Breast epithelium (tissue), 4 donors: ENCODE measurements at places on chromosomes 6 and 20. TPM values are rescaled to one million over a fixed set of nuclear protein-coding genes. Genes with fewer than 3 reads are reported as not detected.
A peak's percentile ranks its signal among the peaks of the same experiment; 100 is the strongest.

The GPR63 gene
- 1.0 TPM for total RNA-seq

The POPDC3 gene
- total RNA-seq = 0.98 TPM

The HLA-DPB1 gene
- total RNA-seq = 56.5 TPM

- no peak for DNase-seq
Observed at GRCh38 chr6:106005013-106005412, 81.1 kb upstream of the PRDM1 start.

DNA sequence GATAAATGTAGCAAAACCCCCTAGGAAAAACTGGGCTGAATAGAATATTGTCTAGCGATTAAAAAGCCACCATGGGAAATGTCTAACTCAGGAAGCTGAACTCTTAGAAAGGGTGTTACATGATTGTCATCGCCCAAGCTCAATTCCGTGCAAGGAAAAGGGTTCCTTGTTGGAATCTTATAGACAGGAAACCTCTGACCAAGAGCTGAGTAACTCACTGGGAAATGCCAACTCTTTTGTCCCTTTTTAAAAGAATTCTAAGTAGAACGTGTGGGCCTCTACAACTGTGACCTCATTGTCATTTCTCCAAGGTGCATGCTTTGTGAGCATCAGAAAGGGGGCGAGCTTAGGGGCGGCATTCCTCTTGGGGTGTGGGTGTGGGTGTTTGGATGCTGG, 88.1 kb downstream of the SYNJ2 start:
- no peak for DNase-seq

- DNase-seq = no peak
Observed at GRCh38 chr6:33429750-33430052, 9.8 kb downstream of the SYNGAP1 start.

DNA sequence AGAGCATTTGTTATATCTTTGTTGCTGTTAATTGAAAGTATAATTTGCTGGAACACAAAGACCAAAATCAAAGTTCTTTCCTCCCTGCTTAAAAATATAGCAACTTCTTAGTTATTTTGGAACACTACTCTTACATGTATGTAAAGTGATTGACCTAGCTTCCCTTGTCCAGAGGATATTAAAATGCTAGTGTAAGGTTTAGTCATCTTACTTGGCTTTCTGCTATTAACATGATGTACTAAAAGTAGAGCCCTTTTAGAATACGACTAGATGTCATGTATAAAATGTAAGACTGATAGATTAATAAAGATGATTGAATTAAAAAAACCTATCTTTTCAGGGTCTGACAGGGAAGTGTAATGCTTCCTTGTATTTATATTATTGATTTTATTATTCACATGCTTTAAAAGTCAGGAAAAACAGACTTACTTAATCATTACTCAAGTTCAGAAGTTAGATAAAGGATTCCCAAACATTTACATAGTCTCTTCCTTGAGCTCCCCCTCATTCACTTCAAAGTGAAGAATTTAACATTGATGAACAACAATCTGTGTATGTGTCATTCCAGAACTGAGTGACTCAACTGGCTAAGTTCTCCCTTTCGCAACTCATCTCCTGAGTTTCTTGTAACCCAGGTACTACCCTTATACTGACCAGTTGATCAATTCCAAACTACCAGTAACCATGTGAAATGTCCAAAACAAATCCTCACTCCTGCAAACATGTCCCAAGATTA, 50.9 kb downstream of the BTBD9 start:
- no peak for DNase-seq

DNA sequence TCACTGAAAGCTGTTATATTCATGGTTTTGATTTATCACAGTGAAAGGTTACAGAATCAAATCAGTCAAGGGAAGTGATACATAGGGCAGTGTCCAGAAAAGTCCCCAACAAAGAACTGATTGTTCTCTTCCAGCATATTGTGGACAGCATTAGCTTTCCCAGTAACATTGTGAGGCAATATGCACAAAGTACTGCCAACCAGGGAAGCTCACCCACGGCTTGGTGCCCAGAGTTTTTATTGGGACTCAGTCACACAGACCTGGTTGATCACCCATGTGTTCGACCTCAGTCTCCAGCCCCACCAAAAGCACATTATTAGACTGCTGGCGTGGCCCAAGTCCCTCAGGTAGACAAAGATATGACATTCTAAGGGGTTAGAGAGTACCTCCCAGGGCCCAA, 76.0 kb downstream of the LCA5 start:
- DNase-seq = no peak

DNA sequence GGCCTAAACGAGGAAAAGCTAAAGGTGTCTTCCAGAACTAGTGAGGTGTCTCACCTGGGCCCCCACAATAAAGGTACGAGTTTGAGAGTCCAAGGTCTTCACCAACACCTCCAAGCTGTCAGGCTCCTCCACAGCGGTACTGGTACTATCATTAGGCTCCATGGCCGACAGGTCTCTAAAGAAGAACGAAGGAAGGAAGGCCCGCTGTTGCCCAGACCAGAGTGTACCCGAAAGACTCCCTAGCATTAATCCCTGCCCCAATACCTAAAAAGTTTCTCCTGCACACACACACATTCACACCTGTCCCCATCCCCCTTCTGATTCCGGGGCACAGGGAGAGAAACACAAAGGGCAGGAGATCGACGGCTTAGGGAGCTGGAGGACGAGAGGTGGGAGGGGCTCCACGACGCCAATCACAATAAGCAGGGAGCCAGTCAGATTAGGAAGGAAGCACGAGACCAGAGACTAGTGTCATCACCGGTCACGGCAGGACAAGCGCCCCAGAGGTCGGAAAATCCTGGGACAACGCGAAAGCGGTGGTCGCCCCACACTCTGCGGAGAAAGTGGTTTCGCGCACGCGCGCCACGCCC, 764 bp downstream of the BAG6 start:
- peak; percentile 83 for DNase-seq

- DNase-seq = no peak
Observed at GRCh38 chr20:10660661-10661060, 13.1 kb downstream of the JAG1 start.

DNA sequence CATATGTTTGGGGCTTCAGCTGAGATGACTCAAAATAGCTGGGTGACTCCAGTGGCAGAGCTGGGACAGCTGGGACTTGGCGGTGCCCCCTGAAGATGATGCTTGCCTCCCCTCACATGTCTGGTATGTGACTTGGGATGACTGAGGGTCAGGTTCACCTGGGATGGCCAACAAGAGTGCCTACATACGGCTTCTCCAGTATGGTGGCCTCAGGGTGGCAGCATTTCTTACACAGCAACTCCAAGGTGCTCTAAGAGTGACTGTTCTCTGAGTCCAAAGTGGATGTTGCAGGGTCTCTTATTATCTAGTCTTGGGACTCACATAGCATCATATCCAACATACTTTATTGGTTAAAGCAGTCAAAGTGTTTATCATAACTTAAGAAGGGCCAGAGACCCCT, 87.8 kb upstream of the CENPW start:
- DNase-seq = no peak

DNA sequence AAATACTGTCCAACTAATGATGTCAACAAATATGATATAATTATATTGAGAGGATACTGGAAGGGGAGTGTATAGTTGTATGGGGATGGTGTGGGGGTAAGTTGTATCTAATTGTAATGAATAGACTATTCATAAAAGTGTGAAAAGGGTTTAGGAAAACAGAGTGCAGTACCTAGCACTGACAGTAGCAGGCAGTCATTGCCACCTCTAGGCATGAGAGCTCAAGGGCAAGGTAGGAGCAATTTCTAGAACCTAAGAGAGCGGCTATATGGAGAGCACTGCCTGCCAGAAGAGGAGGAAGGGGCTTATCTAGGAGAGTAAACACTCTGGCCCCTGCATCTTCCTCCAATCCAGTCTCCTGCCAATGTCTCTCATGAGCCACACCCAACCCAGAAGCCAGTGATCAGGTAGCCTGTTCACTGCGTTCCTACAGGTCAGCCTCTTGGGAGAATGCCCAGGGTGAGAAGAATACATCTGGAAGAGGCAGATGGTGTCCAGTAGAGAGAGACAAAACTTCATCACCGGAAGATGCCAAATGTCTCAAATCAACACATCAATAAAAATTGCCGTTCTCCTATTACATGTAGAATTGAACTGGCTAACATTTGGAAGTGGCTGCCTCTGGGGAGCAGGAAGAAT, 200.0 kb downstream of the LY86 start:
- DNase-seq = no peak

GRCh38 chr20:61737812-61738443, 327.8 kb downstream of the TAF4 start:
- DNase-seq = no peak

DNA sequence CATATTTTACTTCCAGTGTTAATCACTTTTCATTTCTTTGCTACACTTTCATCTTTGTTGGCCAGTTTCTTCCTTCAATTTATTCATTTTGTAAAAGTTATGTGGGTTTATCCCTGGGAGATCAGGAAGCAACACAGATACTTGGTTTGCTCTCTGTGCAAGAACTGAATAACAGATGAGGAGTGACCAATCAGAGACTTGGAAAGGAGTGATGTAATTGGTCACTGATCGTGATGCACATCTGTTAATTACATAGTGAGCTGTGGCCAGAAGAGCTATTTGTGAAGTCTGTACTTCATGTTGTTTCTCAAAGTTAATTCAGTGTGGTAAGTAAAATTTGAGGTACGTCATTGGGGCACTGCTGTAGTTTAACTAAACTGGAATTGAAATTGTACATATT, 21.3 kb downstream of the ANKRD6 start:
- DNase-seq = no peak

DNA sequence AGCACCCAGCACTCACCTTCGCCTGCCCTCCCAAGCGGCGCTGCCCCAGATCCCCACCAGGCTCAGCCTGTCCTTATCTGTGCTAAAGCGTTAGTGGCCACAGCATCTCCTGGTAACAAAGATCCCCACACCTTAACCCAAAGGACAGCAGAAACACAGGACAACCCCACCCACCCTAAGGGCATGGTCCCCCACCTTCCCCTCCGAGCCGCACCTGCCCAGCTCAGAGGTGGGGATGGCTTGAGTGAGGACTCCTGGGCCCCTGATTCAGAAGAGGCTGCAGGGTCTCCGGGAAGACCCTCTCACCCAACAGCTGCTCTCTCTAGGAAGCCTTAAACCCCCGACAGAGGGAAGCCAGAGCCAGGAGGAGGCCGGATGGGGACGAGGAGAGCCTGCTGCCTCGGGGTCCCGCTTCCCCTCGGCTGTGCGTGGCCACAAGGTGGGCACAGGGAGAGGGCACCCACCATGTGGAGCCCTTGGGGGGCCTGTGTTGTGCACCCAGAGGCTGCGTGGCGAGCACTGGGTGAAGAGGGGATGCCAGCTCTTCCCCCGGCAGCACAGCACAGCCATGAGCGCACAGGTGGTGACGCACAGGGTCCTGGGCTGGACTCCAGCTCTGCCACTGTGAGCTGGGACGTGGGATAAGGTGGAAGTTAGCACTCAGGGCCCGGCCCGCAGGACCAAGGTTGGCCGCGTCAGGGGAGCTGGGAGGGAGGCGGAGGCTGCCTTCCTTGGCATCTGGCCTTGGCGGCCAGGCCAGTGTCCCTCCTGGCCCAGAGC, 31.9 kb upstream of the MRGBP start:
- DNase-seq = no peak

DNA sequence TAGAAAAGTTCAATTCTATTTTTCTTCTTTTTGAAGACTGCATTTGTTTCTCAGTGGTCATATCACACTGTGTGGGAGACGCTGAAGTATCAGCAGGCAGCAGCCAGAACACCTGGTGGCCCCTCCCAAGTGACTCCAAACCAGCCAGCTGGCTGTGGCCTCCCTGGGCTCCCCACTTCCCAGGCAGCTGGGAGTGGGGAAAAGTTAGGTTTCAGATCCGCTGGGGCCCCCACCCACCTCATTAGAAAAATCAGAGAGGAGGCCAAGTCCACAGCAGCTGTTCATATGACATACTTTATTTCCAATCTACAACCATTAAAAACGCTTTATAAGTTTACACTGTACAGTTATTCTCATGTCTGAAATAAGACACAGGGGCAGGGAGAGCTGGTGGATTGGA, 3.6 kb upstream of the DSN1 start:
- no peak for DNase-seq

- no peak for DNase-seq
Observed at GRCh38 chr6:166490671-166491500, 95.6 kb downstream of the RAMACL start.

- no peak for DNase-seq
Observed at GRCh38 chr6:169339731-169340309, 86.2 kb upstream of the THBS2 start.

GRCh38 chr20:8764344-8764962, 304.4 kb upstream of the PLCB4 start:
- DNase-seq = no peak
